ENCODE measurements at places on chromosomes 4 and X.

- DNase-seq = no peak
These were observed 81.5 kb upstream of the MAPK10 start for GRCh38 chr4:86441175-86441936.

- no peak for DNase-seq
These were observed 20.3 kb downstream of the CLRN2 start for GRCh38 chr4:17535242-17535641.

DNA sequence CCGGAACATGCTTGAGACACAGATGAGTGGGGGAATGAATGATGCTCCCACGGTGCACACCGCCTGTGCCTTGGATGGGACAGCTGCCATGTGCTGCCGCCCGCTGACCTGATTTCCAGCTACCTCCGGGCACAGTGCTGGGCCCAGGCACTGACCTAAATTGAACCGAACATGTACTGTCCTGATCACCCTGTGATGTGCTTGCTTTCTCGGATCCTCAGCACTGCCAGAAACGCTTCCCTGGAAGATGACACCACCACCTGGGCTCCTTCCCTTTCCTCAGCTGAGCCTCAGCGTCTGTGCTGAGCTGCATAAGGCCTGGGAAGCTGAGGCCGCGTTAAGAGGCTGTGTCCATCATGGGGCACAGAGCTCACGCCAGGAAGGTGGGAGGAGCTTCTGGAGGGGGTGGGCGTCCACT lies 39.3 kb upstream of the MXD4 start:
- no peak for DNase-seq

- no peak for DNase-seq
These were observed 60.0 kb downstream of the RRAGB start for GRCh38 chrX:55777596-55777995.

All from neural crest cell (in vitro differentiated cells).